Stimulated activated CD4-positive, alpha-beta T cell treated with anti-CD3 and anti-CD28 coated beads, Interleukin-2, amount 100 ng/mL, for 24 hours (primary cell): ENCODE measurements at places on chromosomes 7 and 10.

DNA sequence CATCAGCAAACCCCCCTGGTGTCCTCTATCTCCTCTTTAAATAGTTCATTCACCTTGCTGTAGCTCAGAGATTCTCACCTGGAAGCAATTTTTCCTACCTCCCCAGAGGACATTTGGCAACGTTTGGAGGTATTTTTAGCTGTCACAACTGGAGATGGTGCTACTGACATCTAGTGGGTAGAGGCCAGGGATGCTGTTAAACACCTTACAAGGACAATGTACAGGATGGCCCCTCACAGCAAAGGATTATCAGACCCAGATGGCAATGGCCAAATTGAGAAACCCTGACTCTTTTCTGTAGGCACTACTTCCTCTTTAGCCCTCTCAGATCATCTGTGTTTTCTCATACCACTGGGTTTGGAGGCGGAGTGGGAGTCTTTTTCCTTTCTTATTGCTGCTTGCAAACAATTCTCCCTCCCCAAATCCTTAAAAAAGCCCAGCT, 13.2 kb upstream of the TRA2A start:
- no peak for DNase-seq

DNA sequence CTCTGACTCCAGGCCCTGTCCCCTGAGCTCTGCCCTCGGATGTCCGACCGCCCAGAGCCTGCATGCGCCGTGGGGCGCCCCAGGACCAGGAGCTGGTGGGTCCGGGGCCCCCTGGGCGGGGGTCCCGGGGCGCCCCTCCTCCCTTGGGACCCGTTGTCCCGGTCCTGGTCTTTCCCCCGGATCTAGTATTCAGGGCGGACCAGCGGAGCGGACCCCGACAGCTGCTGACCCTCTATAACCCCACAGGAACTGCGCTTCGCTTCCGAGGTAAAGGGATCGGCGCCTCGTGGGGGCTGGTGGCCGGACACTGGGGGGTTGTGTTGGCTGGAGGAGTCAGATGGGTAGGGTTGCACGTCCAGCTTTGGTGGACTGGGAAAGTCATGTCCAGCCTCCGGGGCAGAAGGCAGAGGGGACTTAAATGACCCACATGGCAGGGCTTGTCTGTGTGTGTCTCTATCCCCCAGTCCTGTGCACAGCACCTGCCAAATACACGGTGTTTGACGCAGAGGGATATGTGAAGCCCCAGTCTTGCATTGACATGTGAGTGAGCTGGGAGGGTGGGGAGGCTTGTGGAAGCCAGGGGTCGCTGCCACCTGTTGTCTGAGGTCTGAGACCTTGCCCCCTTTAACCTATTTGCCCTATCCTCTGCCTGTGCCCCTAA, 520 bp downstream of the MOSPD3 start:
- no peak for DNase-seq

GRCh38 chr7:103532955-103533354, 86.9 kb upstream of the SLC26A5 start:
- no peak for DNase-seq

- DNase-seq = no peak
These were observed 3.1 kb downstream of the GAD2 start for GRCh38 chr10:26219676-26220075.

GRCh38 chr7:71443191-71443530, 311.2 kb downstream of the GALNT17 start:
- no peak for DNase-seq

DNA sequence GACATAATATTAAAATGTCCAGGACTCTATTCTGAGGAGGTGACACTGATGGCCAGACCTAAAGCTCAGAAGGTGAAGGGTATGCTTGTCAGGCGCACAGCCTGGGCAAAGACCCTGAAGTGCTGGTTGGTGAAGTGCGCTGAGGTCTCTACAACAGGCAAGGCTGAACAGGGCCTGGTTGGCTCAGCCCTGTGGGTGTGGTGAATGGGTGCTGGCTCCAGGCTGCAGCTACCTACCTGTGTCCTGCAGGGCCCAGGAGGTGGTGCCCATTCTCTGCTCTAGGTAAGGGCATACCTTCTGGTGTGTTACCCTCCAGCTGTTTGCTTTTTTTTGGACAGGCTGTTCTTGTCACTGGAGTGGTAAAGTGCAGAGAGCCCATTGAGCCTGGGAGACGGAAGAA, 85.1 kb downstream of the RAMP3 start:
- no peak for DNase-seq
